Stomach (tissue), 19 donors: ENCODE measurements at places on chromosomes 2 and 18. TPM values are rescaled to one million over a fixed set of nuclear protein-coding genes. Genes with fewer than 3 reads are reported as not detected.

DNA sequence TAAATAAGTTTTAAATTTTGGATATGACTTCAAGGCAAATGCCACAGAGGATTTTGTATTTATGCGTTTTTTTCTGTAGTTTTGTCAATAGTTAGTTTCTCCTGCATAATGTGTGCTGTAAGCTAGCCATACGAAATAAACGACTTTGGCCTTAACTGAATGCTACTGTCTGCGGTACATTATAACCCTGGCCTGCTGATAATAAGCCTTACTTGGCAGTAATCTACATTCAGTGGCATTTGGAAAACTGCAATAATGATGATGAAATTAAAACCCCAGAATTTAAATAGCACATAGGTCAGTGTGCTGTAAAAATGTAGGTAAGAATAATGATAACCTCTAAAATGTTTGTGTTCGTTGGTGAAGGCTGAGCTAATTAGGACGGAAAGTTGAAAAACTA, 88.8 kb downstream of the LRP1B start:
- no peaks in the 10 kb centered on the region for H3K36me3 ChIP-seq
- H3K27me3 ChIP-seq = no peaks in the 10 kb centered on the region
- no peaks in the 10 kb centered on the region for H3K4me1 ChIP-seq

GRCh38 chr2:159026170-159026569, 57.7 kb downstream of the TANC1 start:
- no peak overlapping the region for H3K27ac ChIP-seq
- DNase-seq = no peak
- H3K36me3 ChIP-seq = no peaks in the 10 kb centered on the region
- H3K27me3 ChIP-seq = no peaks in the 10 kb centered on the region
- peaks cover 17% of the 10 kb centered on the region for H3K4me1 ChIP-seq

GRCh38 chr2:105932582-105932981, 187.9 kb downstream of the NCK2 start:
- no peaks in the 10 kb centered on the region for H3K4me1 ChIP-seq
- no peaks in the 10 kb centered on the region for H3K36me3 ChIP-seq
- no peak overlapping the region for H3K27ac ChIP-seq

DNA sequence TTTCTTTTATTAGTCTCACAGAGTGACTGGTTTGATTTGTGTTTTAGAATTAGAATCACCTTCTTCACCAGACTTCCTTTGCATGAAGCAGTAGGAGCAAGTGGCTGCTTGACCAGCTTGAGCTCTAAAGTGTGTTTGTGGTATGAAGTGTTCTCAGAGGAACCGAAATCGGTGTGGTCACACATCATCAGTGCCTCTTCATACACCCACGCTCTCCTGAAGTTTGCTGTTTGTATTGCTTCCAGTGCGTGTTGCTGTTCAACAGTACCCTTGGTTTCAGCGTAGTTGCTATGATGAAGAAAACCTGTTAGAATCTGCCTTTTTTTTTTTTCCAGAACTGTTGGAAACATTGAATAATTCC, 77.9 kb downstream of the LIMS1 start:
- H3K4me3 ChIP-seq = no peak overlapping the region
- DNase-seq = no peak
- peak overlapping the region; percentile 50 for H3K27ac ChIP-seq
- peaks cover 47% of the 10 kb centered on the region for H3K4me1 ChIP-seq

DNA sequence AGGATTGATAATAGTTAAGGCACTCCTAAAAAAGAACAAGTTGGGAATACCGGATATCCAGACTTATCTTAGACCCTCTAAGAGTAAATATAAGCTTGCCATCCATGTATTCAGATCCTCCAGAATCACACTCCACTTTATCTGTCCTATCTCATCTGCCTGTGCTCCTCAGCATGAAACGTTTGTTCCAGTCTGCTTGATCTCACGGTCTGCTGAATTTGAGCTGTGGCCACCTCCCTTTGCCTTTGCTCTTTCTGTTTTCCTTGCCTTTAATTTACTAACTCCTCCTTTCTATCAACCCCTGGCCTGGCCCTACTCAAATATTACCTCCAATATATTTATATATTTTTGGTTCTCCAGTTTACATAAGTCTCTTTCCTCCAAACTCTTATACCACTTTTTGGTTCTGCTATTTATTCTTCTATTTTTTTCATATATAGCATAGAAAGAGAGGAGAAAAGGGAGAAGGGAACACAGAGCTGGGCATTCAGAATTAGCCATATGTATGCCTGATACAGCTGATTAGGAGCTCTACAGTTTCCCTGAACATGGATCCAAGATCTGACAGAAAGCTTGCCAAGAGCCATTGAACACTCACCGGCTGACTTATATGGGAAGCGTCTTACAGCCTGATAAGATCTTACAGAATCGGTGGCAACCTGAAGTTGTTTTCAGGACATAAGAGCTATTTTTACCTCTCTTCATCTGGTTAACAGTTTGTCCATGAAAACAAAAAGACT, 21.8 kb upstream of the DNAJC27 start:
- DNase-seq = no peak
- H3K27me3 ChIP-seq = no peaks in the 10 kb centered on the region
- no peaks in the 10 kb centered on the region for H3K36me3 ChIP-seq
- no peak overlapping the region for H3K27ac ChIP-seq

GRCh38 chr2:122168799-122169198, 413.3 kb downstream of the TSN start:
- no peaks in the 10 kb centered on the region for H3K27me3 ChIP-seq
- H3K4me3 ChIP-seq = no peak overlapping the region
- no peaks in the 10 kb centered on the region for H3K4me1 ChIP-seq
- DNase-seq = no peak

GRCh38 chr2:68992933-68993332, 18.5 kb downstream of the GKN1 start:
- H3K4me1 ChIP-seq = no peaks in the 10 kb centered on the region
- H3K36me3 ChIP-seq = no peaks in the 10 kb centered on the region
- DNase-seq = no peak
- H3K27ac ChIP-seq = no peak overlapping the region
- no peak overlapping the region for H3K4me3 ChIP-seq
- no peaks in the 10 kb centered on the region for H3K27me3 ChIP-seq

The DNMT3A gene
- total RNA-seq = 47.4 TPM

The POTEI gene
- total RNA-seq = 22.3 TPM

The HOXD11 gene
- total RNA-seq = not detected
